ENCODE measurements at places on chromosomes 2 and 18.

DNA sequence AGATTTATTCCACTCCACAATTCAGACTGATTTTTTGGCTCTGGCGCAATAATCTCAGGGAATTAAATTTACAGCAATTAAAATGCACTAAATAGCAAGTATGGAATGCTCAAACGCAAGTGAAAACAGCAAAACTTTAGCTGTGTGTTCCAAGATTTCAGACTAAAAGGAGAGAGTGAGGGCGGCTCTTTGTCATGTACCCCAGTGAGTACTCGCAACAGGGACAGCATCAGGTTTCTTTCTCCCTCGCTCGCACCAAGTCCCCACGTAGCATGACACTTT is 1.1 kb downstream of the ROCK2 start:
- no peak for DNase-seq

GRCh38 chr2:225793736-225794550 is 394.4 kb downstream of the NYAP2 start:
- DNase-seq, result no peak

DNA sequence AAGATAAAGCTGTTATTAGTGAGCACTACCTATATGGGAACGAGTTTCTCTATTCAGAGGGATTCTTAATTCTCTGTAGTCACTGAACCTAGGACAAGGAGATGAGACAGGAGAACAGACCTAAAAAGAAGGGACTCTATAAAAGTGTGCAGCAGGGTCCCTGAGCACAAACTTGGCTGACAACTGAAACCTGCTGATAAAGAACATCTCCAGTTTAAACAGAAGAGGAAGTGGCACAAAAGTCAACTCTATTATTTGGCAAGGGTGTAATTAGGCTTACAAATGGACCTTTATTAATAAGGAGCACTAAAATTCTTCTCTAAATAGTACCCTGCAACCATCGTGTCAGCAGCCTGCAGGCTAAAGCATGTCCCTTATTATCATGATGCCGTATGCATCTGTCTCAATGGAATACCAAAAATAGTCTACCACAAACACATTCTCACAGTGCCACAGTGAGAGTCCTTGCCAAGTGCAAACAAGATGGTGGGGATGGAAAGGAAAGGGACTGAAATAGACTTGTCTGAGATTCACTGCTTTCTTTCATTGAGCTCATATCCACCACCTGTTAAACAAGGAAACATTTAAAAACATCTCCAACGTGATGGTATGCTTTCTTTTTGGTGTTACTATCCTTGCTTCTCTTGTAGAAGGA is 260.2 kb downstream of the INSIG2 start:
- DNase-seq, result no peak

- no peak for DNase-seq
These were observed 44.8 kb downstream of the CHMP3 start for GRCh38 chr2:86518481-86518880.

- DNase-seq, result no peak
These were observed 180.8 kb upstream of the ATP5MC3 start for GRCh38 chr2:175362331-175362730.

GRCh38 chr2:3704692-3705091 is 1.3 kb downstream of the DCDC2C start:
- DNase-seq, result no peak

GRCh38 chr2:98821629-98822135 is 90.8 kb upstream of the MGAT4A start:
- no peak for DNase-seq

GRCh38 chr2:140356697-140357096 is 1576.5 kb upstream of the NXPH2 start:
- DNase-seq, result no peak

GRCh38 chr2:54638774-54639187 is 84.7 kb upstream of the EML6 start:
- no peak for DNase-seq

DNA sequence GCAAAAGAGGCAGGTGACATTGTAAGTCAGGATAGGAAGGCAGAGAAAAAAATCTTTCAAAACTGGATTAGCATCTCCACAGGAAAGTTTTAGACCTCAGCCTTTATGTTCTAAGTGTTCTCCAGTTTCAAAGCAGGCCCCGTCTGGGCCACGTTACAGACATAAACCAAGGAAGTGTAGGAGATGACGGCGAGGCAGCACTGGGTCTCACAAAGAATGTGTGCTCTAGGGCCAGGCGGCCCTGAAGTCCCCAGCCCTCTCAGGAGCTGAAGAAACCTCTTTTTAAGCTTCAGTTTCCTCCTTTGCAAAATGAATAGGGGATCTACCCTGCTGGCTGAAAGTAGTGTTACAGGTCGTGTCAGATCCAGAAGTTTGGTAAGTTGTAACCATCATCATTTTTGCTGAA is 81.7 kb downstream of the SPRED2 start:
- no peak for DNase-seq

DNA sequence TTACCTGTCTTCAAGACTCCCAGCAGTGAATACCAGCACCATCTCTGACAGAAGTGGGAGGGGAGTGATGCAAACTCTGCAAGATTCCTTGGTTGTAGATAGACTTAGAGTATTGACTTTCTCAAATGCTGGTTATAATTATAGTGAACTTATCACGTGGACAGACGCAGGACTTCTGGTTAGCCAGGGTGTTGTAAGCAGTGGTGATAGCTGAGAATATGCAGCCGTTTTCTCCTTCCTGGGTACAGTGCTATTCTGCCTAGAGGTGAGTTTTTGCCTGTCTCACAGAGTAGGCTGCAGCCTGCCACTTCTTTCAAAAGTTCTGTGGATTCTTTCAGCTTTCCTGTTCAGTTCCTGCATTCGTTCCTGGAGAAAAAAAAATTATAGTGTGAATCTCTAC is 733 bp upstream of the CXCR2 start:
- no peak for DNase-seq

- DNase-seq, result no peak
These were observed 110.7 kb downstream of the TMX3 start for GRCh38 chr18:68604256-68604655.

GRCh38 chr2:23828256-23828980 is 98.5 kb downstream of the ATAD2B start:
- no peak for DNase-seq

- no peak for DNase-seq
These were observed 13.7 kb upstream of the KIF5C start for GRCh38 chr2:148861367-148861766.

GRCh38 chr2:236117861-236118269 is 50.3 kb downstream of the GBX2 start:
- DNase-seq, result no peak

DNA sequence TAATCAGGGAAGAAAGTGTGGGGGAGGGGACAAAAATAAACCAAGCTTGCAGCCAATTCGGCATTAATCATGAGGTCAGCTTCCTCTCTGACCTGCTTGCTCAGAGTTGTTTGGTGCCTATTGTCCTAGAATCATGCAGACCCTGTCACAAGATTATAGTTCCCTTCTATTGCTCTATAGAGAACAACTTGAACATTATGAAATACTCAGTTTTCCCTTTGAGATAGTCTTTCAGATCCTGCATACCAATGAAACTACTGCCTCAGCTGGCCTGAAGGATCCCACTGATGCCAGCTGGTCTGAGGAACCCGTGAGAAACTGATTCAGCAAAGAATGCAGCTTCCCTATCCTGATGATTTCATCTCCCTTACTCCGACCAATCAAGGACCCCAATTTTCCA is 955 bp upstream of the BBS5 start:
- DNase-seq, result no peak

- no peak for DNase-seq
These were observed 284.3 kb downstream of the NUP35 start for GRCh38 chr2:183408562-183408961.

DNA sequence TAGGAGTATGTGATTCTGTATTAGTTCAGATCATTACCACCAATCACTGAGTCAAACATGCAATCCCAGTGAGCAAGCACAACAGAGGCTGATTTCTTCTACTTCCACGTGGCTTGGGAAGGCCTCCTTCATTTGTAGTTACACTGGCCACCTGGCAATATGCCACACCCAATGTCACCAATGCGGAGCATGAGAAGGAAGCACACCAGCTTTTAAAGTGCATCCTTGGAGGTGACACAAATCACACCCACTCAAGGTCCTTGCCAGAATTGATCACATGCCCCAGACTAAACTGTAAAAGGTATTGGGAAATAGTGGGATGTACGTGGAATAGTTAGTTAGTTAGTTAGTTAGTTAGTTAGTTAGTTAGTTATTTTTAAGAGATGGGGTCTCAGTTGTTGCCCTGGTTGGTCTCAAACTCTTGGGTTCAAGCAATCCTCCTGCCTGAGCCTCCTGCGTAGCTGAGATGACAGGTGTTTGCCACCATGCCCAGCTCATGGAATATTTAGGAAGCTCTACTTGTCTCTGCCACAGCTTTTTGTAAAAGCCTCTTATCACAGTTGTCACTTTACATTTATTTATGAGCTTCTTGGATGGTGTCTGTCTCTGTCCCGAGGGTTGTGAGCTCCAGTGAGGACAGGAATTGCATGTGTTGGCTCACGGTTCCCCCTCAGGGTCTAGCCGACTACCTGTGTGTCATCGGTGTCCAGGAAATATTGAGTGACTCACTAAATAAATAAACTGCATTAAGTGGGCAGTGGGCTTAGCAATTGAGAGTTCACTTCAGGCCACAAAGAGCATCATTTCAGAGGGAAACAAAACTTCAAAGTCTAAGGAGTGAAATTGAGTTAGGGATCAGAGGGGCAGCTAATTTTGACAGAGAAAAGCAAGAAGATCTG is 28.1 kb upstream of the CAB39 start:
- DNase-seq, result no peak

- no peak for DNase-seq
These were observed 155.7 kb upstream of the SH3BP4 start for GRCh38 chr2:234796045-234796591.

GRCh38 chr2:108215794-108216211 is 24.0 kb upstream of the SULT1C3 start:
- no peak for DNase-seq

DNA sequence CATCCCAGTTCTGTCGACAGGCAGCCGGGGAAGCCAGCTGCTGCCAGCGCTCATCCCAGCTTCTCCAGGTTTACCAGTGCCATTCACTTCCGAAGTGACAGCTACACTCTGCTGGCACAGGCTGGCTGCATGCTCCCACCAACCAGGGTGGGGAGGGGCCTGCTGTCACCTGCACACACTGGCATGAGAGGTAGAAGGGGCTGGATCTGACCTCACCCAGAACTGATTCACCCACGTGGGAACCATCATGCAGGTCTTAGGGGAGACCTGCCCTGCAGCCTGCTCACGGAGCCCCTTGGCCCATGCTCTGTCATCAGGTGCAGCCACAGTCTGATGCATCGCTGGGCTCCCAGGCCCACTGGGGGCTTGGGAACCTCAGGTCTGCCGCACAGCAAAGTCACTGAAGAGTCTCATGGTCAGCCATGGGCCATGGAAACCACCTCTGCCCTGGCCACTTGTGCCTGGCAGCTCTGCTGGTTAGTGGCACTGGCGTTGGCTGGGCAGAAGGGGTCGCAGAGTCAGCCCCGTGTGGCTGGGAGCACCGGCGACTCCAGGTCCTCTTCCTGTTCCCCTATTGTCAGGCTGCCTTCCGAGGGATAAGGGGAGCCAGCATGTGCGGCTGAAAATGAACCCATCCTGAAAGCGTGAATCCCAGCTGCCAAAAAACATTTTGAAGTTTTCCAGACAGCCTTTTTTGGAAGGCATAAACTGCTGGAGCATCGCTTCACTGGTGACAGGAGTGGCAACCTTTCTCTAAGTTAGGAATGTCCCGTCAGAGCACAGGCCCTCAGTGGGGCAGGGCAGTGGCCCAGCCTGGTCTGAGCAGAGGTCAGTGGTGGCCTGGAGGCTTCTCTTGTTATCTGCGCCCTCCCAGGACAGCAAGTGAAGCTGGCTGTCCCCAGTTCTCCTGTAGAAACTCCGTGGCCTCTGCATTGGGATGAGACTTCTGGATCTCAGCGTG is 157.8 kb downstream of the SEPTIN10 start:
- DNase-seq, result no peak

- no peak for DNase-seq
These were observed 297.7 kb downstream of the SATB2 start for GRCh38 chr2:199160081-199160480.

GRCh38 chr2:238203973-238204683 is 633 bp upstream of the ILKAP start:
- DNase-seq, result no peak

DNA sequence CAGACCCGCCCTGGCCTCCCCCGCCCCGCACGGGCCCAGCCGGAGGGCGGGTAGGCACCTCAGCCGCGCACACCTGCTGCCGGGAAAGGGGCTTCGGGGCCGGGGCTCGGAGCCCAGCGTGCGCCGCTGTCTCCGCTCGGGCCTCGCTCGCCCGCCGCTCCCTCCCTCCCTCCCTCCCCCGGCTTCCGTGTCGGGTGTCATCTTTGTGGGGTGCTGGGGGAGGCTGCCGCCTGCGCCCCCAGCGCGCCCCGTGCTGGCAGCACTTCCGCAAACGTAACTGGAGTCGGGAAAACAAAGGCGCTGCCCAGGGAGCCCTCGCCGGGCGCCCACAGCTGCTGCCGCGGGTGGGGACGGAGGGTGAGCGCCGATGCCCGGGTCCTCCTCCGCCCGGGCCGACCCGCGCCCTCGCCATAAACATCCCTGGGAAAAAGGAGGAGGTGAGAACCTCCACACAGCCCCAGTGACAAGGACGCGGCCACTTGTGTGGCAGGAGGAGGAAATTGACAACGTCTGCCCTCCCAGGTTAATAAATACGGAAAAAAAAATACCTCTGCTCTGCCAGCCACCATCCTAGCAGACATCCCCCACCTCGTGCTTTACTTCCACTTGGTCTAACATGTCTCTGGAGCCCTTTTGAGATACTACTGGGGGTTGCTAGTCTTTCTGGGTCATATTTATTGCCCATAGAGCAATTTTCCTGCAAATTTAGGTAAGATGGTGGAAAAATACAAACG is 550 bp downstream of the MFSD6 start:
- peak; percentile 69 for DNase-seq

GRCh38 chr2:238233625-238234024 is 6.2 kb downstream of the HES6 start:
- no peak for DNase-seq

- DNase-seq, result no peak
These were observed 563.4 kb downstream of the ZNF804A start for GRCh38 chr2:185161701-185162100.

GRCh38 chr2:159891917-159892730 is 94.1 kb upstream of the CD302 start:
- DNase-seq, result no peak

DNA sequence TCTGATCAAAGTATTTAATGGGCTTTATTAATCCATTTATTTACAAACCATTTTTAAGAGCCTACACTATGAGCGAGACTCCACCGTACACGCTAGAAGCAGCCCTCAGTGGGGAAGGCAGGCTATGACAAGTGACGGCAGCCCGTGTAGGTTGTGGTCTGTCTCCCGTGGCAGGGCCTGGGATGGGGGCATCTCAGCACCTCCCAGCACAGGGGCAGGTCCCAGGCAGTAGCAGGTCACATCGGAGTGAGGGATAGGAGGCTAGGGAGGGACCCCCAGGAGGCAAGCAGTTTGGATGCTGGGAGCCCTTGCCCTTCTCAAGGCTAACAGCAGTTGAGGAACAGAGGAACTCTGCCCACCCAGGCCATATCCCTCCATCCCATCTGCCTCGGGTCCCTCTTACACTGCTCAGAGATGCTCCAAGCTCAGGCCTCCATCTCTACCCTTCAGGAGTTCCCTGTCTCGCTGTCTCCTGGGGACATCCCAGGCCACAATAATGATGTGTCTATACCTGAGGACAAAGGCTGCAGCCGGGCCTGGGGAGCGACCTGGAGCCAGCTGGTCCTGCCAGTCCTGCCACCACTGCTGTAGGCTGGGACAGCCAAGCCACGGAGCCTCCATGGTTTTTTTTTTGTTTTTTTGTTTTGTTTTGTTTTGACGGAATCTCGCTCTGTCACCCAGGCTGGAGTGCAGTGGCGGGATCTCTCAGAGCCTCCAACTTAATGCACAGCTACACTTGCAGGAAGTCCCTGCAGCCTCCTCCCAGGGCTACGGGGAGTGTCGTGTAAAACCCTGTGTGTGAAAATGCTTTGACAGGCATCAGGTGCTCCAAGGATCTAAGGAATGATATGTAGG is 92.0 kb downstream of the NDUFA10 start:
- no peak for DNase-seq
